ENCODE measurements at places on chromosomes 6 and 20. TPM values are rescaled to one million over a fixed set of nuclear protein-coding genes. Genes with fewer than 3 reads are reported as not detected.

Gene CHRNA4
- not detected for total RNA-seq

- DNase-seq, result no peak
Observed at GRCh38 chr20:38278763-38279162, 18.2 kb upstream of the KIAA1755 start.

DNA sequence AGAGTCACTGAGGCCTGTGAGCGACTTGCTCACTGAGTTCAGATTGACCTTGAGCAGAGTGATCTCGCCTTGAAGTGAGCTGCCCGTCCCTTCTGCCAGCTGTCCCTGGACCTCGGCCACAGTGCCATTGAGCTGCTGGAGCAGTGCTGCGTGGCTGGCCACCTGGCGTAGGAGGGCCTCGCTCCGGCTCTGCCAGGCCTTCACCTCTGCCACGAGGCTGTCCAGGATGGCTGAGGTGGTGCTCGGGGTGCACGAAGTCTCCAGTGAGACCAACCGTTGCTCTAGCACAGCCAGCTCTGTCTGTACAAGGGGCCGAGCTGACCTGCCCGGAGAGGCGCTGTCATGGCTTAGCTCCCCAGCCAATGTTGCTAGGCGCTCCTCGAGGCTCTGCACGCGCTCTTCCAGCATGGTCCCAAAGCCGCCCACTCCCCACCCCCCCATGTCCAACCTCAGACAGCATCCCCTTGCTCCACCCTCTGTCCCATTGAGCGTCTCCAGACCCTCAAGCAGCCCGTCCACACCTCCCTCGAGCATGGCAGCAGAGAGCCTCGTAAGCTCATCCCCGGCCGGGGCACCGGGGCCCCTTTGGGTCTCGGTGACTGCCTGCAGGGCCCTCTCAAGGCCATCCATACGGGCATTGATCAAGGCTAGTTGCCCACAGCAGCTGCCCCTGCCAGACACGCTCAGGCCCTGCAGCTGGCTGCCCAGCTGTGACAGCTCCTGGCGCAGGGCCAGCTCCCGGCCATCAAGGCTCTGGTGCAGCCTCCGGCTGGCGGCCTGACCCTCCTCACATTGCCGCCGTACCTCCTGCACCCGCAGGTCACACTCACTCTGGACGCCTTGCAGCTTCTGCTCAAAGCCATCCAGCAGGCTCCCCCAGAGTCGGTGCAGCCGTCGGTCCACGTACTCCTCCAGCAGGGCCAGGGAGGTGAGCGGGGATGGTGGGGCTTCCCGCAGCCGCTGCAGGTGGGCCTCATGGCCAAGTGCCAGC lies 4.6 kb downstream of the EMILIN3 start:
- no peak for DNase-seq

- DNase-seq, result no peak
Observed at GRCh38 chr6:141528596-141528995, 604.1 kb upstream of the GJE1 start.

Gene AKAP12
- total RNA-seq, result 15.3 TPM

DNA sequence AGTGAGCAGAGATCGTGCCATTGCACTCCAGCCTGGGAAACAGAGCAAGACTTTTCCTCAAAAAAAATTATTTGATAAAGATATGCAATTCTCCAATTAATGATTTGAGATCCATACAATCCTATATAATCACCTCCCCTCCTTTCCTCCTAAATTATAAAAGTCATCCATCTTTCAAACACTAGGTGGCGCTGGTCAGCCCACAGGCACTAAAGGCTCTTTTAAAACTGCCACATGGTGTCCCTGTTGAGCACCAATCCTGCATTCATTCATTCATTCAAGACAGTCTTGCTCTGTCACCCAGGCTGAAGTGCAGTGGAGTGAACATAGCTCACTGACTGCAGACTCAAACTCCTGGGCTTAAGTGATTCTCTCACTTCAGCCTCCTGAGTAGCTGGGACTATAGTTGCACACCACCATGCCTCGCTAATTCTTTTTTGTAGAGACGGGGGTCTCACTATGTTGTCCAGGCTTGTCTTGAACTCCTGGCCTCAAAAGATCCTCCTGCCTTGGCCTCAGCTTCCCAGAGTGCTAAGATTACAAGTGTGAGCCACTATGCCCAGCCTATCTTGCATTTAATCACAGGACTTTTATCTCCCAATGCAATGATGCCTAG lies 58.7 kb upstream of the SLC2A12 start:
- no peak for DNase-seq

- peak; percentile 47 for DNase-seq
Observed at GRCh38 chr20:34559311-34560140, 1.0 kb downstream of the MAP1LC3A start.
